Colonic mucosa (tissue), 4 donors: ENCODE measurements at places on chromosomes 1 and 21. TPM values are rescaled to one million over a fixed set of nuclear protein-coding genes. Genes with fewer than 3 reads are reported as not detected.

- DNase-seq, result no peak
These were observed 123.5 kb downstream of the CRB1 start for GRCh38 chr1:197391303-197392226.

GRCh38 chr1:54329312-54330003, 76.7 kb downstream of the SSBP3 start:
- DNase-seq, result no peak

Gene NT5C1A
- total RNA-seq, result not detected

Gene BCAS2
- total RNA-seq, result 37.0 TPM
